CMK (cell line): ENCODE measurements at places on chromosomes 5 and 9.

DNA sequence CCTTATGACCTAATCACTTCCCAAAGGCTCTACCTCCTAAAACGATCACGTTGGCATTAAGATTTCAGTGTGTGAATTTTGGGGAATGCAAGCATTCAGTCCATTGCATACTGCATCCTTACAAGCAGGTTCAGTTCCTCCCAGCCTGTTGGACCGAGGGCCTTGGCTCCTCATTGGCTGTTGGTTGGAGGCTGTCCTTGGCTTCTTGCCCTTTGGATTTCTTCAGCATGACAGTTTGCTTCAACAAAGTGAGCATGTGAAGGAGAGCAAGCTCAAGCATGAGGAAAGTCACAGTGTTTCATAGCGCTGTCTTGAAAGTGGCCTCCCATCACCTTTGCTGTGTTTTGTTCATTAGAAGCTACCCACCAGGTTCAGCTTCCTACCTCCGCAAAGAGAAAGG is 109.5 kb downstream of the GADD45G start:
- no peak for DNase-seq

GRCh38 chr5:42923710-42924109 is 112.0 kb upstream of the SELENOP start:
- no peak for DNase-seq

GRCh38 chr9:33959725-33960124 is 89.0 kb downstream of the UBAP2 start:
- no peak for DNase-seq

DNA sequence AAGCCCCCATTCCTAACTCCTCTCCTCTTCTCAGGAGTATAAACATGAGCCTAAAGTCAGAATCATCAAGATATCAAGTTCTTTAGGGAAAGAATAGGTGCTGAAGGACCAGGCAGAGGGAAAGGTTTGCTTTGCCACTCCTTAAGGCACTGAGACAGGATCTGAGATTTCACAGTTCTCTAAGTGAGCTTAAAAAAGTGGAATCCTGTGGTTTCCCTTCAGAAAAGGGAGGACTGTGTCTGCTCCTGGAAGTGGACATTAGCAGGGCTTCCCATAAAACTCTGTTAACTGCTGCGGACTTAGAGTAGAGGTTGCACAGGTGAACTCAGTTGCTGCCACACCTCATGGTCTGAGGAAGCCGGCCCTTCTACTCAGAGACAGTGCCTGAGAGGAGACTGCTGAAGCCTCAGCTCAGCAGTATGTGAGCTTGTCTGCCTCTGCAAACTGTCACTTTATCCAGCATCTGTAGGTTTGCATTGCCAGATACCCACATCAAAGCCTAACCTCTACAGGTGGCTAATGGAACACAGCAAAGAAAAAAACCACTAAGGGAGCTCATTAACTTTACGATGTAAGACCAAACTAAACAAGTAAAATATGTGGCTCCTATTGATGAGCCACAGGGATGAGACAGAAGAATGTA is 42.9 kb downstream of the RIC1 start:
- no peak for DNase-seq

- DNase-seq: no peak
Measured at GRCh38 chr5:141771031-141771430, 89.0 kb upstream of the ARAP3 start.

DNA sequence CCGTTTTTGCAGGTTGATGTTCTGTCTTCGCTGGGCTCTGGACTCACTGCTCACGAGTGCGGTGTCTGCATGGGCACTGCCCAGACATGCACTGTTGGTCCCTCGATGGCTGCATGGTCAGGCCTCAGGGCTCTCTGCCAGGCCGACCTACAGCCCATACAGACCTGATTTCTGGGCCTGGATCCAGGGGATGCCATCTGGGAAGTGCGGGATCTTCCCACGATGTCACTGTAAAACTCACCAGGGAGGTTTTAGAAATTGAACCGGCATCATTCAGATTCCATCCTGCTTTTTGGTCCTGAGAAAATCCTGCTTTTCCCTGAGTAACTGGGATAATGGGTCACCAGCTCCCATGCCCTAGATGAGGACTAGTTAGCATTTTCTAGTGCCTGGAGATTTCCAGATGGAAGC is 9.1 kb downstream of the S1PR3 start:
- no peak for DNase-seq
